Activated T-cell treated with anti-CD3 and anti-CD28 coated beads for 24 hours (primary cell): ENCODE measurements at places on chromosomes 16 and 17.

- DNase-seq, result no peak
These were observed 48.7 kb downstream of the TEX14 start for GRCh38 chr17:58643147-58643546.

DNA sequence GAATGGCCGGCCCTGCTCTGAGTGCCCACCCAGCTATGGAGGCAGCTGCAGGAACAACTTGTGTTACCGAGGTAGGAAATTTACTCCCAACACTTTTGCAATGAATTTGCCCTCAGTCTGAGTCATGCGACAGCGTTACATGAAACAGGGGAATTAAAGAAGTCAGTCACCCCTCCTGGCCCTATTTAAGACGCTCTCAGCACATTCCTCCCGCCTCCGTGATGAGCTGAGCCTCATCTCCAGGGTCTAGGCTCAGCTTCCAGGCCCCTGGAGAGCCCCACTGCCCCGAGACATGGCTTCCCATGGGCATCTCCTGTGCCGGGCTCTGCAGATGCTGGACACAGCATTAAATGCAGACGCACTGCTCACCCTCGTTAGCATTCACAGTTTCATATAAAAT is 35.0 kb downstream of the CRISPLD2 start:
- DNase-seq, result no peak

GRCh38 chr16:11254913-11255736 is 879 bp downstream of the SOCS1 start:
- peak; percentile 33 for DNase-seq

- DNase-seq, result no peak
These were observed 2.0 kb upstream of the CAVIN1 start for GRCh38 chr17:42424991-42425610.

DNA sequence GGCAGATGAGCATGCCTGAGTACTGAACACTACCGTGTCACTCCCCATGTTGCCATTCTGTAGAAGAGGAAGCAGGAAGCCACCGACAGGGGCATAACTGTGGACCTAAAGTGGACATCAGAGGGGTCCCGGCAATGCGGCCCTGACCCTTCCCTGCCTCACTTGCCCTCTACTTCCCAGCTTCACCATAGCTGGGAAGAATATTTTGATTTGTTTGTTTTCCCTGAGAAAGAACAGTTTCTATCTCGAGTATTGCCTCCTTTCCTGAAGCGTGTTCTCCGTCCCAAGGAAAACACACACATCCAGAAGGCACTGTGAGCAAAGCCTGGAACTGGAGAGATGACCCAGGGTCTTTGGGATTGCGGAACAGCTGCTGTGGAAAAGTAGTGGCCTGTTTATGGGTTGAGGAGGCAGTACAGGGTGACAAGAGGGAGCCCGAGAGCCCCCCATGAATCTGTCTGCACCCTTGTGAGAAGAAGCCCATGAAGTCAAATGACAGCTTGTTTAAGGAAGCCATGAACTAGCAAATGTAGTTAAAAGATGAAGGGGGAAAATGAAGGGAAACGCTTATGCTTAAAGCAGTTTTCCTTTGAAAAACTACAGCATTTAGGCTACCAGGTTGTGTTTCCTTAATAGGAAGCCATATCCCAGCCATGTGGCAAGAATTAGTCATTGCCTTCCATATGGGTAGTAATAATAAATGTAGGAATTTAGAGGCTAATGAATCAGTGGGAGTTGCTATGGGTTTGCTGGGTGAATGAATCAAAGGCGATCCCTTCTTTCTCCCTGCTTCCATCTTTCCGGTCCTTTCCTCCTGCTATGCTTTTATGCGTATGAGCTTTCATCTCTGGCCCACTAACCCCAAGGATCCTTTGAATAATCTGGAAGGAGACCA is 90.0 kb upstream of the TBX2 start:
- no peak for DNase-seq

- no peak for DNase-seq
These were observed 35.1 kb downstream of the TMEM238L start for GRCh38 chr17:10768750-10769251.

DNA sequence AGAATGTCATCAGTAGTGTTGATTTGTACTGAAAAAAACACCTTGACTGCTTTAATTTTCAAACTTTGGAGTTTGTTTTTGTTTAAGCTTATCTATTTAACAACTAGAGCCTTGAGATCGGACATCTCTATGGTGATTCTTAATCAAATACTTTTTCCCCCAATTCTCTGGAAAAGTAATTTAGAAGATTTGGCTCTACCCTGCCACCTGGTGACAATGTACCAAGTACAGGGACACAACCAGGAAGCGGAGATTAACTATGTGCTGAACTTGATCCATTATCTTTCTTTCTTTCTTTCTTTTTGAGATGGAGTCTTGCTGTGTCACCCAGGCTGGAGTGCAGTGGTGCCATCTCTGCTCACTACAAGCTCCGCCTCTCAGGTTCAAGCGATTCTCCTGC is 30.8 kb downstream of the USP43 start:
- DNase-seq, result no peak

- DNase-seq, result no peak
These were observed 40.7 kb downstream of the IRX3 start for GRCh38 chr16:54245788-54246453.

DNA sequence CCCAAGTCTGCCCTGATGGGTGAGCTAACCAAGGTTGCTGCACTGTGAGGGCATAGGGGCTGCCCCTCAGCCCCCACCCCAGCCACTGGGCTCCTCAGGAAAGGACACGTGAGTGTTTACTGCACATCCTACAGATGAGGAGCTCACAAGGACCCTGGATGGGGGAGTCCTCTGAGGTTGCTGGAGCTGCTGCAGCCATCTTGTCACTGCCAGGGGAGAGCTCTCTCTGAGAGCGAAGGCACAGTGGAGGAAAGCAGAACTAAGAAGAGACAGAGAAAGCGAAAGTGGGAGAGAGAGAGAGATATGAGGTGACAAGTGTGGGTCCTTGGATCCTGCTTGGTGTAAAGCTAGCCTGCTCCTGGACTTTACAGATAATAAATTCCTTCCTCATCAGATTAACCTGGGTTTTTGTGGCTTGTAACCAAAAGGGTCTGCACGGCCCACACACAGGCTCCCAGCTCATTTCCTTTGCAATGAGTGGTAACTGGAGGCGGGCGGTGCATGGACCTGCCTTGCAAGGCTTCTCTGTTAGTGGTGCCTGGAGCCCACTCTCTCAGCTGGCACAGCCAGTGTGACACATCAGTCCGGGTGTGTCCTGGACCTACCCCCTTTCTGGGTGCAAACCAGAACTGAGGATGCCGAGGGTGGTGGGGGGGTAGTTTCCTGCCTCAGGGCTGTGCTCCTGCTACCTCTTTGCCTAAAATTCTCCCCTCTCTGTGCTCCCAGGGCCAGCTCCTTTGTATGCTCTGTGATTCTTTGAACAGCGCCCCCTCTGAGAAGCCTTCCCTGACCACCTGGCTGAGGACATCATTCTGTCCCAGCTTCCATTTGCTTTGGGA is 14.2 kb downstream of the SNX20 start:
- DNase-seq, result peak; percentile 37

- DNase-seq, result no peak
These were observed 12.6 kb upstream of the BCAR1 start for GRCh38 chr16:75263963-75264445.

- DNase-seq, result no peak
These were observed 92.3 kb downstream of the LITAF start for GRCh38 chr16:11494433-11494832.

- DNase-seq, result no peak
These were observed 155.9 kb upstream of the MYOCD start for GRCh38 chr17:12509801-12510200.

DNA sequence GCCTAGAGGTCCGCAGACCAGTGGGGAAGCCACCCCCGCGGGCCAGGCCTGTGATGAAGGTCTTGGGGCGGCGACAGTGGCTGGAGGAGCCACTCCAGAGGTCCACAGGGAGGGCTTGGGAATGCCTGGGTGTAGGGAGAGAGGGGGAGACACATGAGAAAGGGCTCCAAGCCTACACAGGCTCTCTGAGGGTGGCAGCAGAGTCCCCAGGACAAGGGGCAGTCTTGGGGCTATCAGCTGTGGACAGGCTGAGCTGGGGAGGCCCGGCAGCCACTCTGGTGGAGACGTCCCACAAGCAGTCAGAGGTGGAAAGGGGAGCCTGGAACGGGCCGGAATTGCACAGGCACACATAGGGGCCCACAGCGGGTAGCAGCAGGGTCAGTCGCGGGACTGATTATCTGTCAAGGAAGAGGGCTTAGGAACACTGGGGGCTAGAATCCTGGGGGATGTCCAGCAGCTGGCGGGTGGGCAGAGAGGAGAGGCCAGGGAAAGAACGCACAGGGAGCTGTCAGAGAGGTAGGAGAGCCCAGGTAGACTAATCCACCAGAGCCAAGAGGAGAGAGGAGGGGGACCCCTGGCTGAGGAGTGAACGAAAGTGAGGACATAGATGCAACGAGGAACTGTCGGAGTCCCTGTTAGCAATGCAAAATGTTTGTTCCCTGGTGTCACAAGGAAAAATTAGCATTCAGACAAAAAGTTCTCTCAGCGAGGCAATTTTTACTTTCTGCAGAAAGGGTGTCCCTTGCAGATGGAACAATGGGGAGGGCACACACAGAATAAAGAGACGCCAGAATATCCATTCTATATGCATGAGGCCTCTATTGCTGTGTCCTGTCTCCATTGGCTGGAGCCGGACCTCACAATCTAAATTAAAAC is 93.9 kb upstream of the DNAH17 start:
- no peak for DNase-seq

GRCh38 chr17:2060681-2061440 is 6.0 kb downstream of the HIC1 start:
- DNase-seq, result no peak

DNA sequence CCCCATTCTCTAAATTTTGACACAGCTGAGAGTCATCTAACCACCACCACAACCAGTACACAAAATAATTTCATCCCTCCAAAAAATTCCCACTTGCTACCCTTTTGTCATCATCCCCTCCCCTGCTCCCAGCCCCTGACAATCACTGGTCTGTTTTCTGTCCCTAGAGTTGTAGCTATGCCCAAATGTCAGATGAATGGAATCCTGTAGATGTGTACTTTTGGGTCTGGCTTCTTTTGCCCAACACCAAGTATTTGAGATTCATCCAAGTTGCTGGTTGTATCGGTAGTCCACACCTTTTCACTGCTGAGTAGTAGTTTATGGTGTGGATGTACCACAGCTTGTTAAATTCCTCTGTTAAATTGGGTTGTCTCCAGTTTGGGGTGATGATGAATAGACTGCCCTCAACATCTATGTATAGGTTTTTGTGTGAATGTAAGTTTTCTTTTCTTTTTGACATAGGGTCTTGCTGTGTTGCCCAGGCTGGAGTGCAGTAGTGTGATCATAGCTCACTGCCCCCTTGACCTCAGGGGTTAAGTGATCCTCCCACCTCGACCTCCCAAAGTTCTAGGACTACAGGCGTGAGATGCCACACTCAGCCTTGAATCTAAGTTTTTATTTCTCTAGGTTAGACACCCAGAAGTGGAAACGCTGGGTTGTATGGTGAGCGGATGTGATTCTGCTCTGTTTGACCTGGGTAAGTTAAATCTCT is 14.6 kb upstream of the RMI2 start:
- DNase-seq, result no peak

GRCh38 chr16:88999457-89000206 is 22.6 kb upstream of the CBFA2T3 start:
- DNase-seq, result peak; percentile 33

GRCh38 chr17:1174263-1174880 is 5.4 kb downstream of the ABR start:
- no peak for DNase-seq

- no peak for DNase-seq
These were observed 15.1 kb downstream of the IGSF6 start for GRCh38 chr16:21637032-21637968.

- peak; percentile 4 for DNase-seq
These were observed 38.5 kb downstream of the IGF2BP1 start for GRCh38 chr17:49035470-49036269.
